Nucleus accumbens (tissue), 56 donors: ENCODE measurements at places on chromosomes 7 and 10.

GRCh38 chr7:129947049-129947448 lies 5.7 kb downstream of the UBE2H start:
- no peak for DNase-seq

DNA sequence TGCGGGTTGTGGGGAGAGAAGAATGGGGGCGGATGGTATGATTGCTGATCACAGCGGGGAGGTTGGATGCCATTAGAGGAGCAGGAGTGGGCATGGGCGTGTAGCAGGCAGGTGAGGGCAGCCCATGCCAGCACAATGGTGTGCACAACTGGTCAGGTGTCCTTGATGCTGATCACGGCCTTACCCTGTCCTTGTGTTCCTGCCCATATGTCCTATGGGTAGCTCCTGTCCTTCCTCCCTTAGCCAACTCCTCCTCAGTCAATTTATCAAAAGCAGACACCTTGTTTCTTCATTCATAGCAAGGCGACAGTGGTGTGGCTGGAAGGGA lies 30.7 kb downstream of the WDR86 start:
- DNase-seq = no peak

- DNase-seq = no peak
Observed at GRCh38 chr7:26372704-26373103, 81.0 kb downstream of the SNX10 start.

- no peak for DNase-seq
Observed at GRCh38 chr7:50952544-50952943, 169.8 kb upstream of the GRB10 start.

- DNase-seq = no peak
Observed at GRCh38 chr10:119801998-119802538, 70.6 kb downstream of the MCMBP start.

- no peak for DNase-seq
Observed at GRCh38 chr10:86936661-86937501, 20.5 kb downstream of the MMRN2 start.

GRCh38 chr7:123979876-123980275 lies 53.0 kb downstream of the TMEM229A start:
- no peak for DNase-seq

DNA sequence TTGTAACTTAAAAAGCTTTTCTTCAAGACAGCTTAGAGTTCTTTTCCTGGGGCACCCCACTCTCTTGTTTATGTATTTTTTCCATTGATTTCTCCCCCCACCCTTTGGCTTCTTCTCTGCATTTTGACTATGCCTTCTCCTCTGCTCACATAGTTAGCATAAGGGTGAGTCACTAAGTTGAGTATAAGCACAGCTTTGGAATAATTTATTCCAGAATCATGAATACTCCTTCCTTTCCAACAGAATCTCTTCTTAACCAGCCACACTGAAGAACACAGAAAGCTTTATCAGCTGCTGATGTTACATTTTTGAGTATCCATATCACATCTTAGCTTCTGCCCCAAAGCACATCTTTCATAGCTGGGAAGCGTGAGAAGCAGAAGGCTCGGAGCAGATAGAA lies 449.5 kb upstream of the MKI67 start:
- DNase-seq = no peak

- DNase-seq = no peak
Observed at GRCh38 chr7:131648491-131648890, 92.1 kb upstream of the PODXL start.

- DNase-seq = no peak
Observed at GRCh38 chr7:147079921-147080420, 963.4 kb downstream of the CNTNAP2 start.

DNA sequence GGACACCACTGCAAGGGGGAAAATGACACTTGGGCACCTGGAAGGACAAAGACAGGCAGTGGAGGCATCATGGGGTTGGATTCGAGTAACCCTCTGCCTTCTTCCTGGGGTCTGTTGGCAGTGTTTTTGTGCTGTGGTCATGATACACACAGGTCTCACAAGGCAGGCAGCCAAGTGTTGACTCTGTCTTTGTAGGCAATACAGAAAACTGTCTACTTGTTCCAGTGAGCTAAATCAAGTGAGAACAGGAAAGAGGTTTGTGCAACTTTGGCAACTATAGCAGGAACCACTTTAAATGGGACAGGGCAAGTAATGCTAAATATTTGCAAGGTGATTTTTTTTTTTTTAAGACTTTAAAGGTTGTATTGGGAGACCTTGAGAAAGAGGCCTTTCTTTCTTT lies 578.6 kb upstream of the GALNT17 start:
- no peak for DNase-seq

GRCh38 chr7:87648316-87648715 lies 20.1 kb downstream of the RUNDC3B start:
- no peak for DNase-seq

DNA sequence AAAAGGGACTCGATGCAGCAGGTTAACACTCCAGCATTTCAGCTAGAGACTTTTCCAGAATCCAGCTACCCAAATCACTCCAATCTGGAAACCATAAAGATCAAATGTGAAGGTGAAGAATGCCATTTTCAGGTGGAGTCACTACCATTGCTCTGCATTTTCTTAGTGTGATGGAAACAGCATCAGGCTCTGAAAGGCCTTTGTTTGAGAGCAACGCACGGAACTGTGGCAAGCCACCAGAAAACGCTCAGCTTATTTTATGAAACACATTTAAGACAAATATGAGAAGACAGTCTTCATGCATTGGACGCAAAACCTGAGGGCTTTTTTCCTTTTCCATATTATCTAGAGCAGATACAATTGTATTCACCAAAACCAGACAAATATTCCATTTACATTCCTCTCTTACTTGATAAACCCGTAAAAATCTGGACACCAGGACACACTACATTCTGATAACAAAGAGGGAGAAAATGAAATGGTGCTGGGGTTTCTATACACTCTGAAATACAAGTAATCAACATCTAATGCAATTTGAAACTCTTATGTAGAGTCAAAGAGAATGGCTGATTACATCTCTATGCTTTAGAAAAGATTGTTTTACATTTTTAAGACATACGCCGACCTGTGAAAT lies 99.1 kb downstream of the NRP1 start:
- no peak for DNase-seq

- no peak for DNase-seq
Observed at GRCh38 chr7:41627645-41628298, 75.1 kb downstream of the INHBA start.

GRCh38 chr7:127525866-127526480 lies 59.4 kb downstream of the GCC1 start:
- no peak for DNase-seq
